ENCODE measurements at places on chromosomes 4 and X.

DNA sequence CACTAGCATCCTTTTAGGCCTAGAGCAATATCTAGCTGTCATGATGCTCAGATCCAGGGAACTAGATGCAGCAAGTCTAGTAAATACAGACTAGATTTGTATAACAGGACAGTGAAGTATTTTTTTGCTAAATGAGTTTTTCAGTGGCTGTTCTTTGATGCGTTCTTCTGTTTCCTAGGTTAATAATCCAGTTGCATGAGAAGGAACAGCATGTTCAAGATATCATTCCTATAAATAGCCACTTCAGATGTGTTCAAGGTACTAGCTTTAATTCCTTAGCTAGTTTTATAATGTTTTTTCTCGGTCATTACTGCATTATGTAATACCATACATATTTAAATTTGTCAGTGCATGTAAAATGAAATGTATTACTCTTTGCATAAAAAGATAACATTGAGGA is 4.7 kb downstream of the OCRL start:
- no peak for DNase-seq

DNA sequence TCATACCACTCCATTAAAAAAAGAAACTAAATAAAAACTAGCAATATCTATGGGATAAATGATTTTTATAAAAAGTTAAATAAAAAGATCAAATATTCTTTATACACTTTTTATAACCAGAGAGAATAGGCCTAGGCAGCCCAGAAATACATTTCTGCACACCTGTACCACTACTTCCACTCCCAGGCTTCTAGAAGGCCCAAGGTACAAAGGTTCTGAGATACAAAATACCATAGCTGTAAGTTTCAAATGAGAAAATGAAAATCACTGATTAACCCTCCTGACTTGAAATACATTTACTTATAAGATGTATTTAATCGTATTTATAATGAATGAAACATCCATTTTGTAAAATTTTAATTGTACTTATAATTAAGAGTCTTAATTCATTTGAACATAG is 226.5 kb upstream of the MAB21L2 start:
- no peak for DNase-seq

DNA sequence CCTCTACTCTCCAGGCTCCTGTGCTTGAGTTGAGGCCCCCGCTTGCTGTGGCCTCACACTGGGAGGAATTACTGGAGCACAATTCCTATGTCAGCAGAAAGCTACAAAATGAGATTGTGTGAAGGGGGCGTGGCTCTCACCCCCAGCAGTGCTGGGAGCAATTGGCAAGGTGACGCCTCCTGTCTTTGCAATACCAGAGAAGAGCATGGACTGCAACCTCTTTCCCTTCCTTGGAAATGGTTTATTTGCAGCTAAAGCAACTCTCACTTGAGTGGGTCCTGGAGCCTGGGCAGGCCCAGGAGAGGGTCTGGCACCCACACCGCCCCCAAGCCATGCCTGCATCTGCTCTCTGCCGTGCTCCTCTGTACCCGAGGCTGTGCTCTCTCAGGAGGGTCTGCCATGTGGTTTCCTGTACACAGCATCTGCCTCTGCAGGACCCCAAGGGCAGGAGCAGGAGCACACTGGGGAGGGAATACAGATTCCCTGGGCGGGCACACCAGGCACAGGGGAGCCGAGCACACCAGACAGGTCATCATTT is 32.9 kb upstream of the HGFAC start:
- no peak for DNase-seq

DNA sequence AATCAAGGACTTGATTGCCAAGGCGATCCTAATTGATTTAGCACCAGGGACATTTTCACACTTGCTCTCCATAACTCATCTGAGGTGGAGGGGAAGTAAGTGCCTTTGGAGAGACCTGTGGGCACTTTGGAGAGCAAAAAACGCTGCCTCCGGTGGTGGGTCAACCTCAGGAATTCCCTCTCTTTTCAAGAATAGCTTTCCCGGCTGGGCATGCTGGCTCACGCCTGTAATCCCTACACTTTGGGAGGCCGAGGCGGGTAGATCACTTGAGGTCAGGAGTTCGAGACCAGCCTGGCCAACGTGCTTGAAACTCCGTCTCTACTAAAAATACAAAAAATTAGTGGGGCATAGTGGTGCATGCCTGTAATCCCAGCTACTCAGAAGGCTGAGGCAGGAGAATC is 49.2 kb downstream of the PRPS1 start:
- DNase-seq = no peak

DNA sequence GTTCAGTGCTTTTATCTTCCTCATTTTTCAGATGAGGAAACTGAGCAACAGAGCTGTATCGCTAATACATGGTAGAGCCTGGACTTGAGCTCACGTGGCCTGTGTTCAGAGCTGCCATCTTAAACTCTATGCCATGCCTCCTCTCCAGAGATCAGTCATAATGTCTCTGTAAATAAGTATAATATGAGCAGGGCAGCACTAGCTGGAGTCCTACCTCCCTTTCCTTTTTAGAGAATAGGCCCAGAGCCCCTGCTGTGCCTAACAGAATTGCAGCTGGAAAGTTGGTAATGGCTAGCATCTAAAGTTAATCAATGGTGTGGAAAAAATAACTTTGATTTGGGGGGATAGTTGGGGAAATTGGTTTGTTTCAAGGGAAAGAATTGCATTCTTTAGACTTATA is 20.4 kb downstream of the CASP6 start:
- DNase-seq = no peak

- DNase-seq = no peak
Measured at GRCh38 chr4:114922592-114922933, 190.9 kb downstream of the NDST4 start.

GRCh38 chrX:1239681-1240142 is 27.3 kb upstream of the CRLF2 start:
- DNase-seq = no peak

GRCh38 chrX:5823903-5824302 is 404.8 kb downstream of the NLGN4X start:
- DNase-seq = peak; percentile 21

GRCh38 chr4:48681856-48682255 is 98.2 kb downstream of the FRYL start:
- no peak for DNase-seq

DNA sequence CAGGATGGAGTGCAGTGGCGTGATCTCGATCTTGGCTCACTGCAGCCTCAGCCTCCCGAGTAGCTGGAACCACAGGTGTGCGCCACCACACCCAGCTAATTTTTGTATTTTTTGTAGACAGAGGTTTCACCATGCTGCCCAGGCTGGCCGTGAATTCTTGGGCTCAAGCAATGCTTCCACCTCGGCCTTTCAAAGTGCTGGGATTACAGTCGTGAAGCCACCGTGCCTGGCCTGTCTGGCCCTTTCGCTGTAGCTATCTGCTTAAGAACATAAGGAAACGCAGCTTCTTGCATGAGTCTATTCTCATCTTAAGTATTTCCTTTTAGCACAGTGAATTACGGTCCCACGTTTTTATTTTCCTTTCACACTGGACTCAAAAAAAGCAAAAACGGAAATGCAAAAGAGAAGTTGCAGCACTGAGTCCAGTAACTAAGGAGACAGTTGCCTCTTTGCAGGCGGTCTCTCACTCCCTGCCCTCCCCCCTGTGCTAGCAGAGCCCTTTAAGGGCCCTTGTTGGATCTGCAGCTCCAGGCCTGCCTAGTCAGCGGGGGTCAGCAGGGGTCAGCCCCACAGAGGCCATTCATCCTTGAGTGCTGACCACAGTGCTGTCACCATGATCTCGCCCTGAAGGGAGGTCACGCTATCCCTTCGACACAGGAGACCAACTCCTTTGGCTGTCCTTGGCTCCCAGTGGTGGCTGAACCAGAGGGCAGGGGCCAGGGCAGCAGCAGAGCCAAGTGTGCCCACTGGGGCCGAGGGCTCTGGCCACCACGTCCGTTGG is 21.8 kb upstream of the TBC1D14 start:
- DNase-seq = no peak

- DNase-seq = no peak
Measured at GRCh38 chrX:6821730-6822129, 286.8 kb upstream of the VCX3A start.

DNA sequence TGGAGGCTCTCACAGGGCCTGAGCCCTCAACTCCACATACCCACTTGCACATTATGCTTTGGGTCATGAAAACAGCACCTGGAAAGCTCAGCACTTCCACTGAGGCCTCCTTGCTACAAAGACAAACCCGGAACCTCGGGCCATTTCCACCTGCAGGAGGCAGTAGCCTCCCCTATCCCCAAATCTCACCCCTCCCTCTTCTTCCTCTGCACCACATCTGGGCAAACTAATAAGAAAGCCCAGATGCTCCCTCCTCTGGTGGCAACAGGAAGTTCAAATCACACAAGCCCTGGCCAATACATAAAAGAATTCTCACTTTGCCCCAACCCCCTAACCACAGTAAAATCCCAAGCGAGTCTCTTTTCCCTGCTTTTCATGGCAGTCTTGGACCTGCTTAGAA is 136.4 kb downstream of the MAPK10 start:
- no peak for DNase-seq

- DNase-seq = no peak
Measured at GRCh38 chrX:46791927-46792809, 33.2 kb upstream of the SLC9A7 start.

DNA sequence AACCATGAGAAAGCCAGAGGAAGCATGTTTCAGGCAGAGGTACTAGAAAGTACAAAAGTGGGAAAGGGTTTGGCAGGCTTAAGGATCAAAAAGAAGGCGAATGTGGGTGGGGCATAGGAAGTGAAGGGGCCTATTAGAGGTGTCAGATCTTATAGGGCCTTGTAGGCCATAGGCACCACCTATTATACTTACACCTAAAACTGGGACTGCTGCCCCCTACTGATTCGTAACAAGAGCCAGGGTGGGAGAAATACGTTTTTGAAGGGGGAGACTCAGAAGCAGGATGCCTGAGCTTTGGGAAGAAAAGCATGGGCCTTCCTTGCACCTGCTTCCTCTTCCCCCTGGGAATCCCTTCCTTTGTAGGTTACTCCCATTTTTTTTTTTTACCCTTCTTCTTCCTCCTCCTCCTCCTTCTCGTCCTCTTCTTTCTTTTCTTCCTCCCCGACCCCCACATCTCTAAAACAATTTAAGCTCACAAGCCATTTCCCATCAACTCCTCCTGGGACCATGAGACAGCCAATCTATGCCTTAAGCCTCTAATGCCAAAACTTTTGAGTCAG is 40.7 kb upstream of the GPC3 start:
- no peak for DNase-seq

DNA sequence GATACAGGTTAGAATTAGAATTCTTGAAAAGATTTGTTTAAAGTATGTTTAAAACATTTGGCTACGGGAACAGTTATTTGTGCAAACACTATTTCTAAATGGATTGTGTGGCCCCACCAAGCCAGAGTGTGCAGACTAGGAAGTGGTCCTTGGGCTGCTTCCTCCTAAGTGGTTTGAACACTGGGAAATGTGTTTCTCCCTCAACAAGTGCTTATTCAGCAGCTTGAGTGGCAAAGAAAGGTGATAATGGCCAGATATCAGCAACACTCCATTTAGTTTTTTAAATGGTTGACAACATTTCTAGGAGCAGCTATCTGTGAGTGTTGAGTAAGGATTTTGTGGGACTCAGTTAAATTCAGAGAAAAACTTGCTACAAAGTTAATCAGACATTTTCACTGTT is 141.4 kb upstream of the LNX1 start:
- DNase-seq = no peak

GRCh38 chrX:66007851-66008250 is 32.0 kb downstream of the VSIG4 start:
- no peak for DNase-seq

- DNase-seq = no peak
Measured at GRCh38 chr4:74466242-74466641, 21.3 kb downstream of the AREG start.

DNA sequence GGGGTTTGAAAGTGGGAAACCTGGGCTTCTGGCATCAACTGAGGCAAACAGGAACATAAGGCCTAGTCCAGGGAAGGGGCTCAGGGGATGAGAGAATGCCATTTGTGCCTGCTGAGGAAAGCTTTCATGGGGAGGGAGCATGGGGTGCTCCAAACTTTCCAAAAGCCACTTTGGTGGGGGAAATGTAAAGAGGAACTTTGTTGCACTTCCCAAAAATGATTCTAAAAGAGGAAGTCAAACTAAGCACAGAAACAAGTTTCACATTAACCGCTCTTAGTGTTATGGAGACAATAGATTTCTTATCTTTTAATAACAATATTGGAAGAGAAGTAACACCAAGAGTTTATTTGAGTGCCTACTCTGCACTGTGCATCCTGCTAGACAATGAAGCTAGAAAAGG is 32.3 kb downstream of the GAB3 start:
- no peak for DNase-seq

DNA sequence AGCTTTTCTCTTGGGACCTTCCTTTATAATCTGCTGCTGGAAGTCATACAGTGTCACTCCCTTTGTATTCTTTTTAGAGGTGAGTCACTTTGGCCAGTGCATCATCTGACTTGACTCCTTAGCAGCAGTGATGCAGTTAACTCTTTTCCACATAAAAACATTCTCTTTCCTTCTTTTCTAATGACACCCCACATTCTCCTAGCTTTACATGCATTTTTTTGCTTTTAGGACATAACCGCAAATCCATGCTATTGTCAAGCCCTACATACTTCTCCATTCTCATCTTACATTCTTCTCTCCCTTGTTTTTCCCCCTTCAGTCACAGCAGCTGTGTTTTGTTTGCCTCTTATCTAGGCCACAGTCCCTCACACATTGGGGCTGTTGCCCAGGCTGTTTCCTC is 55.1 kb downstream of the ZNF330 start:
- DNase-seq = no peak

DNA sequence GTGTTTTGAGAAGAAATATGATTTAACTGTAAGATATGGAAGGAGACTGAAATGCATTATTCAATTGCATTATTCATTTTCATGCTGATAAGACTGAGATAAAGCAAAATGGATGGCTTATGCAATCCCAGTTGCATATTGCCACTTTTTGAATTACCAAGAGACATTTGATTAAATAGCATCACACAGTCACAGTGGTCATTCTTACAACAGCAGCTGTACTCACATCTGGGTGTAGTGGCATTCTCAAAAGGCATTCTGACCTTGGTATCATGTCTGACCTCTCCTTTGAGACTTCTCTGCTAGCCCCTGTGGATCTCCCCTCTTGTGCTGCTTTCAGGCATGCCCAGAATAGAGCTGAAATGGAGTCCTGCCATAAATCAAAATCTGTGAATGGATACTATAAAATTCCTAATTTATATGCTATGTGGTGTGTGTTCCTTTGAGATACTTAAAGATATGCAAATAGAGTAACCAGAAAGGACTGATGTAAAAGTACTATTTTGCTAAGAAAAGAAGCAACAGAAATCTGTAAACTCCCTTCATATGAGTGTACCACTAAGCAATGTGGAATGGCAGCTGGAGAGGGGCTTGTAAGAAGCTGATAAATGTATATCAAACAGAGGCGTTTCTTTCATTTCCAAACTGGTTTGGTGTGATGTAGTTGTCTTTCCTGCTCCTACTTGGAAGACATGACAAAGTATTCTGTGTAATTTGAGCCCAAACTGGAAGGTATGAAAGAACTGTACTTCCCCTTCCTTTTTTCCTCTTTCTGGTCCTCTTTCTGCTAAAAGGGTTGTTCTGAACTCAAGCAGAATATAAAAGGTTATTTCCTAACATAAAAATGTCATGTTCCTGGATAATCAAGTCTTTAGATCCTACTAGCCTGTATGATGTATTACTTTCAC is 25.4 kb upstream of the METAP1 start:
- DNase-seq = no peak

GRCh38 chr4:172578712-172579111 is 589.9 kb upstream of the GALNT7 start:
- DNase-seq = peak; percentile 35

- no peak for DNase-seq
Measured at GRCh38 chrX:31153475-31154047, 81.7 kb upstream of the FTHL17 start.
